ENCODE measurements at places on chromosomes 6 and 20.

DNA sequence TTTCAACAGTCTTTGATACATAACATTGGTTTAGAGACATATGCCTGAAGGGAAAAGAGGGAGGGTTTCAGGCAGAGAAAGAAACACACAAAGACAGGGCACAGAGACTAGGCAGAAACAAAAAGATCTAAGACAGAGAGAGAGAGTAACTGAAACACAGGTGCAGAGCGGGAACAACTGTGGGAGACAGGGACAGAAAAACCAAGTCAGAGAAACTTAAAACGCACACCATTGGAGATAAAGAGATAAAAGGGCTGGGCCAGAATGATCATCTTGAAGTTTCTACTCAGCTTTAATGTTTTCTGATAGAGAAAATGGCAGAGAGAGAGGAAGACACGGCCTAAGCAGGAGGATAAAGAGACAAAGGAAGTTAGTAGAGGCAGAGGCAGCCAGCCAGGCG lies 11.8 kb downstream of the UNC5CL start:
- DNase-seq: peak; percentile 51

- peak; percentile 73 for DNase-seq
These were observed 8.2 kb upstream of the TBC1D7 start for GRCh38 chr6:13336553-13336952.

GRCh38 chr20:37042986-37043972 lies 52.5 kb downstream of the RBL1 start:
- peak; percentile 57 for DNase-seq

GRCh38 chr20:58843128-58843556 lies 7.6 kb downstream of the GNAS-AS1 start:
- DNase-seq: no peak

DNA sequence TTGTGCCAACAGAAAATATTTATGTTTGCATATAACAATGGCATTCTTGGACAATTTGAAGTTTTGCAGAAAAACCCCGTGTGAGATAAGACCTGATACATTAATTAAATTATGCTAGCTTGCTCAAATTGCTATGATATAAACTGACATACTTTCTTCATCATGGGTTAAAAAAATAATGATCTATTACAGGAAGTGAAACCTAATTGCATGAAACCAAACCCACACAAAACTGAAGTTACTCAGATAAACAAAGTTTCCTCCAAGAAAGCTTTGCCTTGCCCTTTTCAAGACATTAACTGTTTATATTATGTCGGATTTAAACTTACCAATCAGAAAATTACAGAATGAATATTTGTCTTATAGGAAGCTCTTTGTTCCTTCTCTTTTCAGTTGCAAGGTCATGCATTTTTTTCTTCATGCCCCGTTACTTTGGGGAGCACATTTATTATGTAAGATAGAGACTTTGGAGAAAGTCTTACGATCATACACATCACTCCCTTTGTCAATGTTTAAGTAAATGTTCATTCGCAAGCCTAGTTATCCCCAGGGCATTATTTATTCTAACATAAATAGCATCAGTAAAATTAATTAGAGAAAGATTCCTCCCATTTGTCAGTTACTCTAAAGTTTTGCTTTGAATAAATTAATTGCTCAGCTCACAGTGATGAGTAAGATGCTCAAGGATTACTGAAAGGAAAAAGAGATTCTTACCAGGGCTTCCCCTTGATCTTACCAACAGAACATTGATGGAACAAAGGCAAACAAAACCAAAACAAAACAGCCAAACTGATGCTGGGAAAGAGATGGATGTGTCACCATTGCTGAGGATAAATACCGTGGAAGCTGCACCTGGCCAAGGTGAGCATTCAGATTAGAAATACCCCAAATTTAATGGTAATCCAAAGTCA lies 14.8 kb upstream of the TMEM244 start:
- no peak for DNase-seq

- no peak for DNase-seq
These were observed 540.9 kb upstream of the MAN1A1 start for GRCh38 chr6:119890470-119890869.

DNA sequence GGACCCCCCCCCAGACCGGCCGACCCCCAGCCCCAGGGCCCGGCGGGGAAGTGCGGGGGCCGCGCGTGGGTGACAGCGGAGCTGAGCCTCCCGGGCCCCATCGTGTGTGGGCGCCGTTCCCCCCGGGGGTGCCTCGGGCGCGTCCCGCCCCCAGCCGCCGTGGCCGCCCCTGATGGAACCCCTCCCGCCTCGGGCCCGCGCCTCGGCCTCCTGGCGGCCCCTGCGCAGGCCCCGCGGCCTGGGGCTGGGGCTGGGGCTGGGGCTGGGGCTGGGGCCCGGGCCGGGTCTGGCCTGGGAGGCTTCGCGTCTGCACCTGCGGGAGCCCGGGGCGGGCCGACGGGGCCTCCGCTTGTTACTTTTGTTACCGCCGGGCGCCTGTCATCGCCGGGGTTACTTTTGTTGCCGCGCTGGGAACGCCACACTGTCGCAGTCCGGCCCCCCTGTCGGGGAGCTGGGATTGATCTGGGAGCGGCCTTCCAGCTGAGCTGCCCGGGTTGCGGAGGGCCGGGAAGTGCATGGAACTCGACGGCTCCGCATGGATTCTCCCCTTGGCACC lies 598 bp downstream of the OGFR start:
- DNase-seq: no peak

DNA sequence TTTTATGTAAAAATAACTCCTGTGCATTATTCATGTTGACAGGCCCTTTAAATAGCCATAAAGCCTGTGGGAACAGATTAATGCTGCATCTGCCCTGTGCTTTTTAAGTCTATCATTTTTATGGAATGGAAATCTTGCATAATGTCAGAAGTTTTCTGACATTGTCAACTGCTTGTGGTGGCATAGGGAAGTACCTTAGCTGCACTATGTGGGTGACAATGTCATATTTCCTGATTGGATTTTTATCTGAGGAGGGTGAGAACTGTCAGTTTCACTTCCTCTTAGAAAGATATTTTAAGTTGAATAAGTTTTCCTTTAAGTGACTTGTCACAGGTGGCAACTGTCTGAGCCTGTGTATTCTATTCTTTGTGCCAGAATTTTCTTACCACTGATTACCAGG lies 267.9 kb downstream of the PLCB1 start:
- DNase-seq: peak; percentile 16

DNA sequence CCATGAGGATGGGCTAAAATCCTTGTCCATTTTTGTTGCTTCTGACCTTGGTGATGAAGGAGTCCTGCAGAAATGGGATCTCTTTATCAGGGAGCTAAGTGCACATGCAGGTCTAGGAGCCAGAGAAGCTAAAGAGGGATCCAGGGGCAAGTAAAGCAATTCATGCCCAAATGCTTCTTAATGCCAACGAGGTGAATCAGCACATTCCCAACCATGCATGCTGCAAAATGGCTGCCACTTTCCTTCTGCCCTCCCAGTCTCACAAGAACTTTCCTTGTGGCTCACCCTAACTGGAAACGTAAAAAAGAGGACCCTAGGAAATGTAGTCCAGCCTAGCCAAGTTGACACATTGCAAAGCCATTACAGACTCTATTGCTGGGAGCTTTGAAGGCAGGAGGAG lies 298.4 kb downstream of the MAFB start:
- no peak for DNase-seq

DNA sequence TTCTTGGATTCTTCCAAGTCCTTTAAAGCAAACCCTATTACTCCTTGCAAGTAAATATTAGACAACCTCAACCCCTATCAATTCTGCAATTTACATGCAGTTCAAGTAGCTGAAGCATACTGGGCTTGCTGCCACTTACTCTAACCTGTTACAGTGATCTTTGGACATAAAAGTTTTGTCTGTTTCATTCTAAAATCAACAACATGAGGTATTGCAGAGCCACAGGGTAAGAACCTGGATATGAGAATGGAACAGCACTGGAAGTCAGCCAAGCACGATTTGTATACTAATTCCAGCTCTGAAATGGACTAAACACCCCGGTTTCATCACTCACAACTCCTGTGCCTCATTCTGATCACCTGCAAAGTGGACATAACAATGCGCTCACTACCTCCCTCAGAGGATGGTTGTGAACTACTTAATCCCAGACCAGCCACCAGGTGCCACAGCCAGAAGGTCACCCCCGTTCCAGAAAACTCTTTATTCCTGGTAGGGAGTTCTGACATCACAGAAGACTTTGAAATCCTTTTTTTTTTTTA lies 270.0 kb downstream of the ADGB start:
- DNase-seq: no peak
